ENCODE measurements at places on chromosomes 11 and 22.

- DNase-seq: no peak
Observed at GRCh38 chr11:109443052-109443451, 21.1 kb downstream of the C11orf87 start.

DNA sequence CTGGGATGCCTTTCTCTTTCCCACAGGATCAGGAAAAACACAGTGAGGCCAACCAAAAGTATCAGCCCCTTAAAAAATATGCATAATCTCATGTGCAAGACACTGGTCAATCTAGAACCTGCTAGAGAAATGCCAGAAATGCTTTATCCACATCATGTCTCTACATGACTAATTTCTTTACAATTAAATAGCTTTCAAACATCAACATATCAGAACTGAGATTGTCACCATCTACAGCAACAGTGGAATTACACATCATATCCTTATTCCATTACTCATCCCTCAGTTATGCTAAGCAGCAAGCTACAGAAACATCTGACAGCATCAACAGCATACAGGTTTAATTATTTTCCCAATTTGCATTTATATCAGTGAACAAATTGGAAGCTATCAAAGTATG, 78.8 kb downstream of the DDIAS start:
- DNase-seq: no peak

DNA sequence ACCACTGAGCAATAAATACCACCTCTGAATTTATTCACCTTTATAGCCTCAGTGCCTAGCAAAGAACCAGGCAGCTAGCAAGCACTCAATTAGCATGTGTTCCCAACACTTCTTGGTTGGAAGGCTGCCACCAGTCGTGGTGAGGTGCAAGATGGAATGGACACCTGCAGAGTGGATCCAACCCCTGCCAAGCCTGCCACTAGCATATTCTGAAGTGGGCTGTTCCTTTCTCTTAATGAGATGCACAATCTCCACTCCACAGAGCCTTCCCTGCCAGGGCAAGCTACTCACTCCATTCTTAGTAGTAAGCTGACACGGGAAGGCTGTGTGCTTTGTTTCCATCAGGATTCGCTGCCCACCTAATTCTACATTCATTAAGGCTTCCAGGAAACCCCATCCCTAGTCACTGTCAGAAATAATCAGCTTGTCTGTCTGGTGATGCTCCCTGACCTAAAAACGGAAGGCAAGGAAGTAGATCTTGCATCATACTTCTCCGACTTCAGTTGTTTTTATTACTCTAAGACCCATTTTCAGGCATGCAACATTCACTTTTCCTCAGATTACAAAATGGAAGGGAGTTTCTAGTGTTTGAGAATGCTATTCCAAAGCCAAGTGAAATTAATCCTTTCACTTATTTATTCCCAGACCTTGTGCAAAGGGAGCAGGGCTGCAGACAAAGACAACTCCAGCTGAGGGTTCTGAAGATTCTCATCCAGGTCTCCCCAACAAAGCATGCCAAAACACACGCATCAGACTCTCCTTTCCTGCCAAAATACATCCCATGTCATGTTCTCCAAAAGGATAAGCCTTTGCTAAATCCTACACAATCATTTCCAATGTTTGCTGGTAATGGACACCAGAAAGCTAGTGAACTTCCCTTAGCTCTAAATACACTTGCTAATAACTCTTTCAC, 128.0 kb downstream of the TENM4 start:
- DNase-seq: no peak

DNA sequence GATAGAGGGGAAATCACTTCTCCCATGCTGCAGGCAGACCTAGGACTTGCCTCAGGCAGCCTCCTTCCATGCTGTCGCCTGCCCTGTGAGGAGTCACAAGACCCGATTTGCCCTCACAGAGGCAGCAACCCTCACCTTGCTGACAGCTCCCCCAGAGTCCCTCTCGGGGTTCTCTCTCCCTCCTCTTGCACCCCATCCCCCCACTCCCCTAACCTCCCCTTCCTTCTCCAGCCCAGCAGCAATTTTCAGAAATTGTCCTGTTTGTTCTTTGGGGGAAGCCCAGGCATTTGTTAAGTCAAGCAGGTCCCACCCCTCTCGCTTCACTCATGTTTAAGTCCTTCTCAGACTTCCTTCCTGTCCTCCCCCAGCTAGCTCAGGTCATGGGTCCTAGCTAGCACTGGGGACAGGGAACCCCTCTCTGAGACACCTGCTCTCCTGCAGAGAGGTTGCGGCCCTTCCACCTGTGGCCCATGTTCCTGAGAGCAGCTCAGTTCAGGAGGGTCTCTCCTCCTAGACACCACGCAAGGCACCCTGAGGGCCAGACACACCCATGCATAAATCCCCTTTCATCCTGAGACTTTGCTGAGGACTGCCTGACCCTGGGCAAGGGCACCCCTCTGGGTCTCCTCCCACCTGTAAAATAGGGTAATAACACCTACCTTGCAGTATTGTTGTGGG, 6.3 kb upstream of the FXYD2 start:
- no peak for DNase-seq

DNA sequence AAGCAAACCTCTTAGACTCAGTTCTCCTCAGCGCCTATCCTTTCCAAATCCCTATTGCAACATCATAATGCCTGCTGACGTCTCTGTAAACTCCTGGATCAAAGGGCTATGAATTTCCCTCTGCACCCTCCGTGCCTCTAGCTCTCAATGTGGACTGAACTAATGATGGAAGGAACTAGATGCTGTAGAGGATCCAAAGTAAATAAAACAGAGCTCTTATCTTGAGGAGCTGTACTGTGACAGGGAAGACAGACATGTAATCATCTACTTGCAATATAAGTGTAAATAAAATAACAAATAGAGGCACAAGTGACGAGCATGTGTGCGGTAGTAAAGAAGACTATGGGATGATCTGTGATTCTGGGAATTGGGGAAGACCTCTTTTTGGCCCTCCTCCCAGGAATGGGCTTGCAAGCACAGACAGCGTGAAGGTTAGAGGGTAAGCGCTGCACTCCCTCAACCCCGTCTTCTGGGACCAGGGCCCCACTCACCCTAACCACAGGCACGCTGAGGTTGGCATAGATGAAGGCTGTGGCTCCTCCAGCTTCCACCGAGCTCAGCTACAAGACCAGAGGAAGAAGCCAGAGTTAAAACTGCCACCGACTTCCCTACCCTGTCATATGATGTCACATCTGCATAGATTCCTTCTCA, 42.2 kb downstream of the P4HA3 start:
- no peak for DNase-seq

GRCh38 chr22:20788627-20789344, 14.9 kb downstream of the SERPIND1 start:
- DNase-seq: peak; percentile 54

- no peak for DNase-seq
Observed at GRCh38 chr22:48313175-48313830, 1514.4 kb downstream of the BRD1 start.

GRCh38 chr11:75160220-75160757, 9.4 kb downstream of the SLCO2B1 start:
- no peak for DNase-seq

DNA sequence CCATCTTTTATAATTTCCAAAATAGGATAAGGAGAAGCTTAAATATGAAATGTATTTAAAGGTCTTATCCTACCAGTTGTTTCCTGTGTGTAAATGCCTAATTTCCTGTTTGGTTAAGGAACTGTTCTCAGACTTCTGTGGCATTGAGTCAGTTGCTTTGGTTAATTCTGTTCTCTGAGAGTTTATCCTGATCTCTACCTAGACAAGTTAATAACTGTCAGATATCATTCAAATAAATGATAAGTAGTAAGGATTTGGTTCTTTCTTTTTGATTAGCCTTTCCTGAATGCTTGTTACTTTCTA, 39.5 kb downstream of the CTNND1 start:
- no peak for DNase-seq

GRCh38 chr11:44556735-44557409, 8.6 kb upstream of the CD82 start:
- no peak for DNase-seq

DNA sequence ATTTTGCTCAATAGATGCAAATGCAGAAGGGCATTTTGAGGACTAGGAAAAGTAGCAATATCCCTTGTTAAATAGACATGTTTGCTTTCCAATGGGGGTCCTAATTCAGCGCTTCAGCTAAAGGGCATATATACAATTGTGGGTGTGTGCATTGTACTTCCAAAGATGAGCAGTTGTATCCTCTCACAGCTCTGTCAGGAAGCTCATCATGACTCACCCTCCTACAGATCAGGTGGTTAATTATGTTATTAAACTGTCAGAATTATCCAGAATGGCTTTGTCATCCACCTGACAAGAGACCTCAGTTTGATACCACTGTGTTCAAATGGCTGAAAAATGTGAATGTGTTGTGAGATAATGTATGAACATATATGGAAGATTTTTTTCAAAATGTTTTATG, 252.2 kb upstream of the MTNR1B start:
- DNase-seq: no peak

GRCh38 chr22:44351685-44352377, 39.1 kb upstream of the SHISAL1 start:
- peak; percentile 62 for DNase-seq

GRCh38 chr22:42151924-42152635, 21.5 kb upstream of the CYP2D6 start:
- no peak for DNase-seq

- DNase-seq: no peak
Observed at GRCh38 chr11:95544095-95544856, 245.3 kb downstream of the FAM76B start.

GRCh38 chr11:112459001-112459400, 198.3 kb upstream of the PLET1 start:
- DNase-seq: no peak

- no peak for DNase-seq
Observed at GRCh38 chr22:23693979-23694680, 3.3 kb downstream of the RGL4 start.

DNA sequence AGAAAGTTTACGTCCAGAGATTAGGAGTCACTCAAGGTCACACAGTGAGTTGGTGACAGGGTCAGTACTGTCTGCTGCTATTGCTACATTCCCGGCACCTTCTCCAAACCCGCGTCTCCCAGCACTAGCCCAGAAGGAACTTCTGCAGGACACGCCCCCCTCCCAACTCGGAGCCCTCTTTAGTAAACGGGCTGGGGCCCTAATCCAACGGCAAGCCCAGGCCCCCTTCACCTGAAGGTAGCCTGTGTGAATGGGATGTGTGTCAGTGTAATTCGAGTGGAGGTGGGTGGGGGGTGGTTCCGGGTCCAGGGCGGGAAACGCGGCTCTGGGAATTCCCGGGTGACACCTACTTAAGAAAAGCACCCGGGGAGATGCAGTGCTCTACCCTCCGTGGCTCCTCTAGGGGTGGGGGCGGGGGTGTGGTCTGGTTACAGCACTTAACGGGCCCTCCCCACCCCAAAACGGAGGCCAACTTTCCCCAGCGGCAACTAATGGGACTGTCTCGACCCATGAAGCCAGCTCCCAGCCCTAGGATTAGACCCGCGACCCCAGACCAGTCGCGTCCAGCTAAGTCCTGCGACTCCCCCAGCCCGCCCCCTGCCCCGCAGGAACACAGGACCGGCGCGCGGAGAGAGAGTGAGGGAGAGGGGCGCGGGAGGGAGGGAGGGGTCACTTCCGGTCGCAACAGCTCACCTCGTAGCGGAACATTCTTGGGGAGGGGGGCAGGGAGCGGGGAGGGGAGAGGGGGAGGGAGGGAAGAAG, 468 bp downstream of the PATL1 start:
- DNase-seq: no peak

- DNase-seq: no peak
Observed at GRCh38 chr11:57324154-57324885, 432 bp downstream of the TNKS1BP1 start.

Measured in NCI-H524 treated with DMSO at 0.1 percent for 48 hours (cell line).